ENCODE measurements at places on chromosomes 1 and 21. TPM values are rescaled to one million over a fixed set of nuclear protein-coding genes. Genes with fewer than 3 reads are reported as not detected.

The ITSN1 gene
- 31.1 TPM for total RNA-seq

DNA sequence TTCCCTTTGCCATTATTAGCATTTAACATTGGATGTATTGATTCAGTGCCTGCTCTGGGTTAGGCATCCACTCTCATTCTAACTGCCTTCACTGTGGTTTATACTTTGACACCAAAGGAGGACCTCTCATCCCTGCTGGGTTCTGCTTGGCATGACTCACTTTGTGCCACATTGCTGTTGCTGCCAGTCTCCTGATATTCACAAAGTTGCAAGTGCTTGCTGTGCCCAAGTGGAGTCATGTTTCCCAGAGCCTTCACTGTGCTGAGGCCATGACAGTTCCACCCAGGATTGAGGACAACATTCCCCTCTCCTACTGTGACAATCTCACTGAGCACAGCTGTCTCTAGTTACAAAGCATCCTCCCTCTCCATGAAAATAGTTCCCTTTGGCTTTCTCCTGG lies 519.9 kb upstream of the USP24 start:
- DNase-seq, result peak; percentile 75

The PAQR6 gene
- 2.2 TPM for total RNA-seq

The AIRE gene
- not detected for total RNA-seq

DNA sequence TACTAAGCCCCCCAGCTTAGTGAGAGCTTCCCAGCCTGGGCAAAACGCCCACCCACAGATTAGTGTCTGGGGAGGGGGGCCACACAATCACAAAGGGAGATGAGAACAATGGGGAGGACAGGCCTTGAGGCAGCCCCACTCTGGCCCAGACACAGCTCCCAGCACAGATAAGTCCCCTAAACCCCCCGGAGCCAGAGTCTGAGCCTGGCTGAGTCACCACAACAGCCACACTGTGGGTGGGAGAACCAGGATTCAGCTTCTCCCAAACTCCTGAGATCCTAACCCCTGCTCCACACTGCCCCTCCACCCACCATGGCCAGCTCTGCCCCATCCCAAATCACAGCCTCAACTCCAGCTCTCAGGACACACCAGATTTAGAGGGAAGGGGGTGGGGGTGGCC lies 4.2 kb downstream of the NECTIN4 start:
- DNase-seq, result no peak

- DNase-seq, result no peak
Observed at GRCh38 chr1:236083650-236084385, 18.9 kb upstream of the NID1 start.

The GBP2 gene
- total RNA-seq, result 138 TPM

- DNase-seq, result no peak
Observed at GRCh38 chr1:209756615-209757445, 977 bp downstream of the TRAF3IP3 start.

GRCh38 chr1:103441342-103441741 lies 84.2 kb upstream of the RNPC3 start:
- DNase-seq, result no peak

GRCh38 chr1:6245869-6246496 lies 2.0 kb downstream of the HES3 start:
- DNase-seq, result no peak

The PITHD1 gene
- 43.6 TPM for total RNA-seq
